ENCODE measurements at places on chromosomes 7 and 10.
A peak's percentile ranks its signal among the peaks of the same experiment; 100 is the strongest.

- DNase-seq: no peak
Observed at GRCh38 chr10:7665767-7666166, 999 bp downstream of the ITIH5 start.

DNA sequence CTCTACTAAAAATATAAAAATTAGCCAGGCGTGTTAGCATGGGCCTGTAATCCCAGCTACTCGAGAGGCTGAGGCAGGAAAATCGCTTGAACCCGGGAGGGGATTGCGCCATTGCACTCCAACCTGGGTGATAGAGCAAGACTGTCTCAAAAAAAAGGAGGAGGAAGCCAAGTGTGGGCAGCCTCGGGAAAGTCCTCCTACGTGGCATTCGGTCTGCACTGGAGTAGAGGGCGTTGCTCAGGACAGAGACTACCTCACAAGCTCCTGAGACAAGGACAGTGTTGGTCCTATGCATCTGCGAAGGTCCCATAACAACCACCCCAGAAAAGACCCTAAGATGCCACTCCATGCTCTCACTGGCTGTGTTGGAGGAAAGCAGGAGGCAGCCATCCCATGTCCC is 10.0 kb upstream of the SERPINE1 start:
- no peak for DNase-seq

- peak; percentile 19 for DNase-seq
Observed at GRCh38 chr10:124106241-124106879, 13.0 kb upstream of the CHST15 start.

DNA sequence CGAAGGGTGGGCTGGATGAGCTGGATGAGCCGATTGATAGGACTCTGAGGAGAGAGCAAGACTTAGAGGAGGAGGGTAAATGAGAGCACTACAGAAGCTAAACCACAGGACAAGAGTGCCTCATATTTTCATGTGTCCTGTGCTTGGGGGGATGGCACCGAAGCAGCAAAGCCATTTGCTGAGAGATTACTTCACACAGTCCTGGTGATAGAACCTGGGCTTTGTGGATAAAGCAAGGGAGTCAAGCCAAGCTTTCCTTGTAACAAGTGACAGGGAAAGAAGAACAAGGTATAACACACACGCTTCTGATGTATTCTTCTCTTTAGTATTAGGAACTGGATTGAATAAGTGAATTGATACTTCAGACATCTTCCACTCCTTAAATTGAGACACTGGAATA is 253.7 kb downstream of the ANKRD7 start:
- no peak for DNase-seq

- no peak for DNase-seq
Observed at GRCh38 chr7:768881-769504, 41.9 kb upstream of the PRKAR1B start.

GRCh38 chr7:116687801-116688201 is 15.8 kb downstream of the MET start:
- DNase-seq: peak; percentile 31

GRCh38 chr7:96734343-96734742 is 24.7 kb upstream of the SEM1 start:
- no peak for DNase-seq

DNA sequence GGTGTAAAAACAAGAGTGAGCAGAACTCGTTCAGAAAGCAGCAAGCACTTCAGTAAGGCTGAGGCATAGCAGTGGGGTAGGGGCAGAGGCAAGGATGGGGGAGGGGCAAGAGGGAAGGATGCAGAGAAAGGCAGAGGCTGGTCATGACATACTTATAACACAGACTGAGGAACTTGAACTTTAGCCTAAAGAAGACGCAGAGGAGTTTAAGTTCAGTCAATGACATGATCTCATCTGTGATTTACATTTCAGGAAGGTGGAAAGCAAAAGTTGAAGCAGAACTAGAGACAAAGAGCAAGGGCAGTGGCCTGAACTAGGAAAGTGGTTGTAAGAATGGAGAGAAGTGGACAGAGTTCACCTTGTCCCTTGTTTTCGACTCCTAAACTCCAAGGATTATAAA is 15.8 kb downstream of the MACC1 start:
- DNase-seq: no peak

DNA sequence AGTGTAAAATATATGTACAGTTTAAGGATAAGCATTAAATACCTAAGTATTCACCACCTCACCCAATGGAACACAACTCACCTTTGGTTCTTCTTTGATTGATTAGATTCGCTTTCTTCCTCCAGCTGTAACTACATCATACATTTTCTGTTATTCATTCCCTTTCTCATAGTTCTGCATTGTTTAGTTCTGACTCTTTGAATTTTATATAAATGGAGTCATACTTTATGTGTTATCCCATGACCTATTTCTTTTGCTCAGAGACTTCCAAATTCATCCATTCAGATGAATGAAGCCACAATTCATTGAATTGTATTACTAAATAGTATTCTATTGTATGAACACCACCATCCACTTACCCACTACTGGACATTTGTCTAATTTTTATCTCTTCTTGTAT is 12.3 kb downstream of the THNSL1 start:
- no peak for DNase-seq

DNA sequence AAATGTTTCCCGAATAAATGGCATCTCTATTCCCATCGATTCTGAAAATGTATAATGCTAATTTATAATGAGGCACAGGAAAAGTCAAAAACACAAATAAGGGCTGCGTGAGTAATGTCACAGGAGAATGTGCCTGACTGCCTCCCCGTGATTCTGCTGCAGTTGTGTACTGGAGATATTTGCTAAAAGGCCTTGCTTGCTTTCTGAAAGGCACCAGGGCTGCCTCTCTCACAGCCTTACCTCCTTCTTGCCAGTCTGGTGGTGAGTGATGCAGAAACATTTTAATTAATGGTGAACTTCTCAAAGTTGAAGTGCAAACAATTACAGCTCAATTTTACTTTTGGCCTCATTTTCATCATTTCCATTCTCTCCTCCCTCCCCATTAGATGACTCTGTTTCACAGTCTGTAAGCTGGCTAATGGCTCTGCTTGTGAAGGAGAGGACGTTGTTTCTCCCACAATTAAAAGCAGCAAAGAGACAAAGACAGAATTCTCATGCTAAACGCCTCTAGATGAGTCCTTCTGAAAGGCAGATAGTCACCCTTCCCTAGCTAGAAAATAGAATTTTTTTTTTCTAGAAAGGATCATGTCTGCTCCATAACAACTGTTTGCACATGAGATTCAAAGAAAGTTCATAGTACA is 377.6 kb downstream of the MDFIC start:
- DNase-seq: no peak
